ENCODE measurements at places on chromosomes 16 and 17.
A peak's percentile ranks its signal among the peaks of the same experiment; 100 is the strongest.

DNA sequence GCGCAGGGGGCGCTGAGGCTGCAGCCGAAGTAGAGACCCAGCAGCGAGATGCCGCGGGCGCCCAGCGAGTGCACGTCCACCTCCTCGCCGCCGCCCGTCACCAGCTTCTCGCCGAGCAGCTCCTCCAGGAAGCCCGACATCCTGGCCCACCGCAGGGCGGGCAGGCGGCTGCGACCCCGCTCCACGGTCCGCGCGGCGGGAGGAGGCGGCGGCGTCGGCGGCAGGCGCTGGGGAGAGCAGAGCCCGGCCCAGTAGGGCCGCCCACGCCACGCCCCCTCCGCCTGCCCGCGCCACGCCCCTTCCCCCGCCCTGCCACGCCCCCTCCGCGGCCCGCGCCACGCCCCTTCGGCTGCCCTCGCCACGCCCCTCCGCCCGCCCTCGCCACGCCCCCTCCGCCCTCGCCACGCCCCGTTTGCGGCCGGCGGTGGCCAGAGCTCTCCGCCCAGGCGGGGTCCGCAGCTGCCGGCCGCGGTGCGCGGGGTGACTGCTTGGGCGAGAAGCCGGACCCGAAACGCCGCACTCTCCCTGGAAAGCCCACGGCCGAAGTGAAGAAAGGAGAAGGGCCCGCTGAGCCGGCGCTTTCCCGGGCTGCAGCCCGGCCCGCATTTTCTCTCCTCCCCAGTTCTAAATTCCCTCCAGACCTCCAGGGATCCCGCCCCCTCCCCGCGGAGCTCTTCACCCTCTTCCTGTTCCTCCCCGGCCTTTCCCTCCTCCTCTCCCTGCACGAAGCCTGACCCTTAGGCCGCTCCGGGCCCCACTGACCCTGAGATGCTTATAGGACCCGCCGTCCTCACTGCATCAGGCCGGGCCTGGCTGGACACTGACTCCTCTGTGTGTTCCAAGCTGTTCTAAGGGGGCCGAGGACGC lies at the start of gene NXN:
Gene NXN, minus strand, starts transcription at position 238 of the 867 bp plus-strand sequence.
- DNase-seq: peak; percentile 78

- DNase-seq: no peak
Observed at GRCh38 chr16:79597277-79598062, 3.1 kb downstream of the MAF start.

- no peak for DNase-seq
Observed at GRCh38 chr16:78988361-78988969, 612.1 kb downstream of the MAF start.

DNA sequence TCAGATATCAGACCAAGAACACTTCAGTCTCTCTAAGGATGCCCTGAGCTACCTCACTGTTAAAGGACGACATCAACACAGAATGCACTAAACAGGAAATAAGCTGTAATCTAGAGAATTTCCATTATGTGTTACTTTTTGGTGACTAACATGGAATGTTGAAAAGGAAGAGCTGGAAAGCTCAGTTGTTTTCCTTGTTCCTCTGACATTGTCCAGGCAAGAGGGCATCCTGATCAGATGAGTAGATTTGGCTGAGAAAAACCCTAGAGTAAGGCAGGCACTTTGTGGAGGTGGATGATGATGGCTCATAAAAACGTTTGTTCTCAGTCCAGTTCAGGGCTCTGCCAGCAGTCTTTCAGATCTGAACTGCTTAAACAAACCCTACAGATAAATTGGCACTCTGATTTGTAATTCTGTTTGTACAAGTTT lies 34.0 kb downstream of the DGKE start:
- no peak for DNase-seq

GRCh38 chr17:81432941-81433340 lies 37.7 kb downstream of the BAHCC1 start:
- no peak for DNase-seq

DNA sequence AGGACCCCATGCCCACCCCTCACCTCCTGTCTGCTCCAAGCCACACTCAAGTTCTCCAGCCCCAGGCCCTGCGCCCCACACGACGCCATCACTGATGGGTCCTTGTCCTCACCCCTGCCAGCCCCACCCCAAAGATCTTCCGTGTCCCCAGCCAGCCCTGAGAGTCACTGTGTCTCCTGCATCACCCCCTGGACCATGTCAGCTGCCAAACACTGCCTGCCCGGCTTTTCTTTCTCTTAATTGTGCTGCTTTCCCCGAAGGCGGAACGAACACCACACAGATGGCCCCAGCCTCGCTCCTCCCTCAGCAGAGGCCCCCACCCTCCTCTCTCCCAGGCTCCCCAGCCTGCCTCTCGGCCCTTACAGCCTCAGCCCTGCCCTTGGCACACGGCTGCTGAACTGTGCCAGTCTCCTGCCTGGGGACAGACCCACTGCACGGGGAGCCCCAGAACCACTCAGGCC lies 4.8 kb upstream of the GAA start:
- DNase-seq: no peak

GRCh38 chr16:15450624-15451023 lies 16.2 kb downstream of the BMERB1 start:
- no peak for DNase-seq

GRCh38 chr16:868846-869822 lies 68.6 kb upstream of the GNG13 start:
- no peak for DNase-seq

DNA sequence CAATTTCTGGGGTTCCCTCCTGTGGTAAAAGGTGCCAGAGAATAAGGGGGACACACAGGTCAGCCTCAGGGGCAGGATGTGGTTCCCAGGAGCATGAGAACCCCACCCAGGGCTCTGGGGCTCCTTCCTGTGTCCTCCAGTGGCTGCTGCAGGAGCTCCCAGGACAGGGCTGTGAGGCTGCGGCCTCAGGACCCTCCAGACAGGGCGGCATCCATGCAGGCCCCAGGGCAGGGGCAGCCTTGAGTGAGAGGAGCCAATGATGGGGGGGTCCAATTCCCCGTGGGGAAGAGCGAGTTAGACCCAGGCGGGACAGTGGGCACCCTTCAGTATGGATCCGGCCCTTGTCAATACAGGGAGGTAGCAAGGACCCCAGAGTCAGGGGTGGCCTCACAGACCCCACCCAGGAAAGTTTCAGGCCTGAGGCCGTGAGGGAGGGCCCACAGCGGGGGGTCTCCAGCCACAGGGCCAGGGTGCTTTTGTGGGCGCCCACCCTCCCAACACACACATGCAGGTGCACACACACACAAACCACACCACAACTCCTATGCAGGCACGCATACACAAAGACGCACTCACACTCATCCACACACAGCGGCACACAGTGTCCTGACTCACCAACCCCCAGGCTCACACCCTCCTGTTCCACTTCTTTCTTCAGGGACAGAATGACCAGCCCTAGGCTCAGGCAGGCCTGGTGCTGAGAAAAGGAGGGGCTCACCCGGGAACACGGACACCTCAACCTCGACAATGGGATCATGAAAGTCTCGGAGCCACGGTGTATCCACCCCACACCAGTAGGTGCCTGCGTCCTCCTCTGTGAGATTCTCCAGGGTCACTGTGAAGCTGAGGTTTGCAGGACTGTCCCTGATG lies 1.8 kb downstream of the CD300C start:
- DNase-seq: no peak

- DNase-seq: no peak
Observed at GRCh38 chr17:917941-918740, 61.4 kb downstream of the NXN start.

DNA sequence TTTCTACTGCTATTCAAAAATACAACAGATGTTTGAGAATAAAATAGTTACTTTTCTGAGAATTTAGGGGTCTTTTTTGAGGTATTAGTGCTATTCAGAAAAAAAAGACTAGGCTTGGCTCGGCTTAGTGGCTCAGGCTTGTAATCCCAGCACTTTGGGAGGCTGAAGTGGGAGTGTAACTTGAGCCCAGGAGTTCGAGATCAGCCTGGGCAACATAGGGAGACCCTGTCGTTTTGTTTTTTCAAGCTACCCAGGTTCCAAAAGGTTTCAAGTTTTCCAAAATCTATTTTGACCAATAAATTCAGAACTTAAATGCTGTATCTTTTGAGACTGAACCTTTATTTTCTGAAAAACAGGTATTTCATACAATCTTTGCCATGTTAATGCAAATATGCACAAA lies 3.2 kb upstream of the ARL6IP1 start:
- no peak for DNase-seq

DNA sequence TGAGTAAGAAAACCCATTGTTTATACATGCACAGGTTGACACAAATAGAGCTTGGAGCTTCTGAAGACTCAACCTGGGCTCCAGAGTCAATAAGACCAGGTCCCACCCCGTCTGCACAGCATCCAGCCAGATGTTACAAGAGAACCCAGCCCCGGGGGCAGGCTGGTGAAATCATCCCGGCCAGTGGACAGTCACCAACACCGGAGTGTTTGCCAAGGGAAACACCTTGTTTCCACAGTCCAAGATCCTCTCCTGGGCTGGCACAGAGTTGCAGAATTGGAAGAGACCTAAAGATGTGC lies 90.3 kb downstream of the RAB11FIP4 start:
- no peak for DNase-seq

DNA sequence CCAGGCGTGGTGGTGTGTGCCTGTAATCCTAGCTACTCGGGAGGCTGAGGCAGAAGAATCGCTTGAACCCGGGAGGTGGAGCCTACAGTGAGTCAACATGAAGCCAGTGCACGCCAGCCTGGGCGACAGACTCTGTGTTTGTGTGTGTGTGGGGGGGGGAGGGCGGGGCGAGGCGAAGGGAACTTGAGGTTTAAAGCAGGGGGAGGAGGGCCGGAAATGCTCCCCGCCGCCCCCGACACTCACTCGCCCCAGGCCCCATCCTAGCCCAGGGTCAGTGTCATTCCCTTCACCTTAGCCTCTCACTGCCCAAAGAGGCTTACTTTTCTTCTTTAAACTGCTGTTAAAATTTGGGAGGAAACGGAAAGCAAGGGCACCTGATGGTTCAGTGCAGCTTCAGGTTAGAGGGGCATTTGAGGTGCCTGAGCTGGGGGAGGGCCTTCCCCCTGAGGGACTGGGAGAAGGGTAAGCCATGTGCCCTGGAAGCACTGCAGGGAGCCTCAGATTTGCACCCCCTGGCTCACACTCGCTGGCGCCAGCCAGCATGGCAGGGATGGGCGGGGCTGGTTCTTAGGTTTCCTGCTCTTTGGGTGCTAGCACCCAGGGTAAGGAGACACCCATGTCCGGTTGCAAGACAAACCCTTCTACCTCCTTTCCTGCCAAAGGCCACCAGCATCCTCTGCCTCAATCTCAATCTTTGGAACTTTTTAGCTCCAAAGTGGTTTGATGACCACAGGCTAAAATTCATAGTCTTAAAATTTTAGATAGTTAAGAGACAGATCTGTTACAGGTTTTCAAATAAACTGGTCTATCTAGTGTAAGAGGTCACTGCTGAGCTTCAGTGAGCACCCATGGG lies 2.2 kb upstream of the LIMD2 start:
- DNase-seq: peak; percentile 42

DNA sequence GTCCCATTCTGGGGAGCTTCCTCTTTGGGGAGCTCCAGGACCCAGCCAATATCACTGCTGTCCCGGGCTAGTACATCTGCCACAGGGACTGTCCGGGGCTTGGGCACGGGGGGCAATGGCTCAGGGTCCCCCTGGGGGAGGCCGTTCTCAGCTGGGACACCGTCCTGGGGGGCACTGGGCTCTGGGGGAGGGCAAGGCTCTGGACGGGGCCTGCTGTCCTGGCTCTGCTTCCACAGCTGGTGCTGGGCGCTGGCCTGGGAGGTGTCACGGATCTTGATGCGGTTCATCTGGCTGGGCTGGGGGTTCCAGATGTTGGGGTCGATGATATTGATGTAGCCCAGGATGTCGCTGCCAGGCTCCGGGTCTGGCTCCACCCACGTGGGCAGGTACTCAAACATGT lies 26.1 kb downstream of the SLC5A10 start:
- DNase-seq: no peak

- DNase-seq: peak; percentile 42
Observed at GRCh38 chr17:77186141-77186604, 45.4 kb downstream of the SEC14L1 start.

DNA sequence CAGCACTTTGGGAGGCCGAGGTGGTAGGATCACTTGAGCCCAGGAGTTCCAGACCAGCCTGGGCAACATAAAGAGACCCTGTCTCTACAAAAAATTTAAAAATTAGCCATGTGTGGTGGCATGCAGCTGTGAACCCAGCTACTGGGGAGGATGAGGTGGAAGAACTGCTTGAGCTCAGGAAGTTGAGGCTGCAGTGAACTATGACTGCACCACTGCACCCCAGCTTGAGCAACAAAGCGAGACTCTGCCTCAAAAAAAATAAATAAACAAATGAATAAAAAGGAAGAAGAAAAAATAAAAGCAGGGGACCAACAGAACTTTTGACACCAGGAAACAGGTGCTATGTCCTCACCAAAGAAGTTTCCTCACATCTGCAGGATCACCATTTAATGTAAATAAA lies 14.2 kb downstream of the TERF2 start:
- no peak for DNase-seq
